Esophagus mucosa (tissue), 1 donor: ENCODE measurements at places on chromosomes 3 and 15. TPM values are rescaled to one million over a fixed set of nuclear protein-coding genes. Genes with fewer than 3 reads are reported as not detected.

DNA sequence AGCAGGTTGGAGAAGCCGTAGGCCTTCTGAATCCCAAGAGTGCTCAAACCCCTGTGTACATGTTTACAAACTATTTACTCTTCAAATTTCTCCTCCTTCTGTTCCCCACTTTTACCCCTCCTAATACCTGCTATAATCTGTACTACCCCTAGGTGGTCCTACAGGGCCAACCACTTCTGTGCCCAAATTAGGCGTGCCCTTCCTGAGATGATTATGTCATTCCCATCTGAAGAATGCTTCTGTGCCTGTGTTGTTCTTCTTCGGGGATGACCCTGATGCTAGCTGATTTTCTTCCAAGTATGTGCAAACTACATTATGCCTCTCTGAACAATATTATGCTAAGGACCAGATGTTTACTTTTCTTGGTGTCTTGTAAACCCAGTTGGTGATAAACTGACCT, 20.5 kb downstream of the RBP2 start:
- ATAC-seq: peak; percentile 50

DNA sequence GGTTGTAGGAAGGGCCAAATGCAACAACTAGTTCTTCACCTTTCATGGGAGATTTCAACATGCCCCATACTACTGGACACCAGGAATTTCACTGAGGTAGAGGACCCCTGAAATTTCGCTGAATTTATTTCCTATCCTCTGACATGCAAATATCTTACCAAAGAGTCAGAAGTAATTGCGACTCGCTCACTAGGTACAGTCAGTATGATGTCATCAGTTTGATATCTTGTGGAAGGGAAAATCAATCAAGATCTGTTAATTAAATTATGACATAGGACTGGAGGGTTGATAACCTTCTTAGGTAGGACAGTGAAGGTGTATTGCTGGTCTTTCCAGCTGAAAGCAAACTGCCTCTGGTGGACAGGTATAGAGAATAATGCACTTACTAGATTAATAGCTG, 74.9 kb upstream of the TNIK start:
- no peak for ATAC-seq

- ATAC-seq: no peak
Observed at GRCh38 chr3:127369356-127369935, 81.6 kb upstream of the PRR20G start.

GRCh38 chr3:150699068-150699639, 4.6 kb downstream of the ERICH6 start:
- peak; percentile 64 for ATAC-seq

- no peak for ATAC-seq
Observed at GRCh38 chr15:68353421-68354135, 76.0 kb downstream of the FEM1B start.

DNA sequence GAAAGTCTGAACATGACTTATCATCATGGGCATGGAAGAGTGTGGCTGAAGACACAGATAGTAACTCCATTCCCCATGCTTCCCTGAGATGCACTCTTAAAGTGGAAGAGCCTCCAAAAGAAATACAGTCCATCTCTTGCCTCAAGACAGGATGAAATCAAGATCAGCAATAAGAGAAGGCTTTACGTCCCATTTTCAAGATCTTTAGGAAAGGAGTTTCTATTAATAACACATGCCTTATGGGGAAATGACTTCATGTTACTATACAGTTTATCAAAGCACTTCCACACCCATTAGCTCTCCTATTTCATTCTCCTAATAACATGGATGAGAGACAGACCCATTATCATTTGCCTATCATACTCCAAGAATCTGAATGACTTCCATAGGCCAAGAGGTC, 6.1 kb upstream of the KBTBD12 start:
- ATAC-seq: no peak

DNA sequence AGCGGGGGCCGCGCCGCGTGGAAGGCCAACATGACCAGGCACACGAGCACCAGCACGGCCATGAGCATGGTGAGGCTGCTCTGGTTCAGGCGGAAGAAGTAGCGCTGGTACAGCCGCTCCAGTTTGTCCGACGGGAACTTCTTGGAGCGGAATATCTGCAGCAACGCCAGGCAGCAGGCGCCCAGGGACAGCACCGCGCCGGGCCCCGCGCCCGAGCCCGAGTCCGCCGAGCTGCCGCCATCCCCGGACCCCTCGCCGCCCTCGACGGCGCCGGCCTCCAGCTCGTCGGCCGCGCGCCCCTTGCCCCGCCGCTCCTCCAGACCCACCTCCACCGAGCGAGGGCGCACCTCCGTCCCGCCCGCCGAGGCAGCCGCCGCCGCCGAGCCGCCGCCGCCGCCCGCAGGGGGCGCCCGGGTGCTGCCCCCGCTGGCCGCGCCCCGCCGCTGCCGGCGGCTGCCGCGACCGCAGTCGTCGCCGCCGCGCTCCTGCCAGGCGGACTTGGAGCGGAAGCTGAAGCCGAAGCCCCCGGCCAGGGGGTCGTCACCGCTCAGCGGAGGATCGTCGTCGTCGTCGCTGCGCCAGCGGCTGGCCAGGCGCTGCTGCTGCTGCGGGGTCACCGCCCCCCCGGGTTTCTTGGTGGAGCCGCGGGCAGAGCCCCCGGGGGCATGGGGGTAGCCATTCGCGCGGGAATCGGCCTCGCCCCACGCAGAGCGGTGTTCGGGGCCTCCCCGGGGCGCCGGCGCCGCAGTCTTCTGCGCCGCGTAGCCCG, 957 bp downstream of the ADCY5 start:
- peak; percentile 33 for ATAC-seq

DNA sequence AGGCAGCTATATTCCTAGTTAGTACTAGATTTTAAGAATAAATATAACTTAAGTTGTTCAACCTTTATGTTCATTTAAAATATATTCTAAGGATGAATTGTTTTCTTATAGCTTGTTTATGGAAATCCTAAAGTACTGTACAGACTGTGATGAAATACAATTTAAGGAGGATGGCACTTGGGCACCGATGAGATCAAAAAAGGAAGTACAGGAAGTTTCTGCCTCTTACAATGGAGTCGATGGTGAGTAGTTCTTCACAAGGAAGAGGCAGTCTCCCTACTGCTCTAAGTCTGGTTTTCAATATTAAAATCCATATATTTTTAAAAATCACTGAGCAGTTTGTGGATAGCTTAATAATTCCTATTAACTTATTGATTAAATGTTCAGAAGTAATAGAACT, 29.6 kb downstream of the CALML4 start:
- no peak for ATAC-seq

DNA sequence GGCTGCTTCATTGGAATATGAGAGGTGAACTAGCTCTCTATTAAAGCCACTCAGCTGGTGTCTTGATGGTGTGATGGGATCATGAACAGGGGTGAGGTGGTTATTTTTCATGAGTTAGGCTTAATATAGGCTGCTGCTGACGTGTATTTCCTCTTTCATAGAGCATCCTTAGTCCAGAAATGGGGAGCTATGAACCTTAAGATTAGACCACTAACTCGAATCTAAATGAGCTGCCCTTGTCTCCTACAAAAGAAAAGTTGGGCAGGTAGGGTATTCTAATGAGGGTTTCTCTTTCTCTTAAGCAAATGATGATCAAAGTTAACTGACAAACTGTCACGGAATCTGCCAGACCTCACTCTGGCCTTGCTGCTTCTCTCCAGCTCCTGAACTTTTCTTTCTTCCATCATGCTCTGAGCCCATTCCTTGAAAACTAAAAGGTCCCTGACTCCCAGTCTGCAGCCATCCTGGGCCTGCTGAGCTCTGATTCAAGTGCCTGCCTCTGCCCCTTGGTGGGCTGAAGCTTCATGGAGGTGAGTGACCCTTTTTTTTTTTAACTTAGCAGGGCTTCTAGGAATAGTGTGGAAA, at the start of gene TRIM69:
Gene TRIM69, plus strand, starts transcription at position 348 of the 585 bp plus-strand sequence. Its CDS starts 177 bp downstream, at position 525.
- peak; percentile 15 for ATAC-seq

DNA sequence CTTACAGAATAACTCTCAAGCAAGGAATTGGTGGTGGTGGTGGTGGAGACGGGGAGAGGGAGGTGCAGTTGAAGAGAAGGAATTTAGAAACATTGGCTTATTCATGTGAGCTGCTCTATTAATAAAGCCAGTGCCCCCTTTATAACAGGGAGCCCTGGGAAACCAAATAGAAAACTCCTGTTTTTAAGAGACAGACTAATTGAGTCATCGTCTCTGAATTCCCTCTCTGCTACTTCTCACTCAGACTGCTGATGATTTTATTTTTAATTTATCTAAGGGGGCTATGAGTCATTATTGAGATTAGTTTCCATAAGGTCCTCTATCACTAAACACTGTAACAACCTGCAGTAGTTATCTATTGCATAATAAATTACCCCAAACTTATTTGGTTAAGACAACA, 145.9 kb upstream of the GALNT15 start:
- no peak for ATAC-seq

DNA sequence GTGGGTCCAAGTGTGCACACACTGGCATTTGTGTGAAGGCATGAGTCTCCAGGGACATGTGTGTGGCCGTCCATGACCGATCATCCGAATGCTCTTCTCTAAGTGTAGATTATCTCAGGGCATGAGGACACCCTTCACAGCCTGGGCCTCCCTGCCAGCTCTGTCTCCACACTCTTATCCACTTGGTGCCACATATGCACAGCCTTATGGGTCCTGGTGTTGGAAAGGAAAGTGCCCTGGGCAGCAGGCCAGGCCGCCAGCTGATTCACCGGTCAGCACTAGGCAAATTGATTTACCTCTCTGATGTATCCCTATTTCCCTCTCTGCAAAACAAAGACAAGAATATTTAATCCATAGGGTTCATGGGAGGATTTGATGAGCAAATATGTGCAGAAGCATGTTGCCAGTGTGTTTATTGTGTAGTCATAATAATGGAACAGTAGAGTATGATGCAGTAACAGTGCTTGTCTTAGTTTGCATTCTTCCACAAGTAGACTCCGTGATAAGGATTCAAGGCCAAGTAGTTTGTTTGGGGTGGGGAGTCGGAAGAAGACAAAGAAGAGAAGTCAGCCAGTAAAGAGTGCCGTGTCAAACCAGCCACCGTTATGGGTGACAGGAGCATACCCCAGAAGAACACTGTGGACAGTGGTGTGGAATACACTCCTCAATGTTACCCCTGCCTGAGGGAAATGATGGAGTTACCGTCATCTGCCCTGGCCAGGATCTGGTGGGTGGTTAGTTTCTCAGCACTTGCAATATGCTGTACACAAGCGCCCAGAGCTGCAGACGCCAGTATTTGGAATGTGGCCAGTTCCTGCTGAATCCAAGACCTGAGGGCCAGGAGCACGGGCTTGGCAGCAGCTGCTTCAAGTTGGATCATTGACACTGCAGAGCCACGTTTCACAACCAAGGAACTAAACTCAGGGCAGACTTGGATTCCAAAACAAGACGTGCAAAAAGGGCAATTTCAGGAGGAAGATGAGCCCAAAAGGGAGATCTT, 85.1 kb downstream of the MTHFS start:
- ATAC-seq: no peak

GRCh38 chr3:48500656-48501055, 3.3 kb downstream of the SHISA5 start:
- peak; percentile 59 for ATAC-seq

- no peak for ATAC-seq
Observed at GRCh38 chr15:60511351-60512031, 32.5 kb upstream of the ICE2 start.

GRCh38 chr3:150922611-150923010, 17.4 kb upstream of the MINDY4B start:
- no peak for ATAC-seq

- ATAC-seq: no peak
Observed at GRCh38 chr3:11452885-11453847, 181.0 kb downstream of the ATG7 start.

- no peak for ATAC-seq
Observed at GRCh38 chr15:71275566-71276335, 160.5 kb downstream of the THSD4 start.

GRCh38 chr3:127226457-127226856, 33.5 kb downstream of the PRR23E start:
- peak; percentile 18 for ATAC-seq

DNA sequence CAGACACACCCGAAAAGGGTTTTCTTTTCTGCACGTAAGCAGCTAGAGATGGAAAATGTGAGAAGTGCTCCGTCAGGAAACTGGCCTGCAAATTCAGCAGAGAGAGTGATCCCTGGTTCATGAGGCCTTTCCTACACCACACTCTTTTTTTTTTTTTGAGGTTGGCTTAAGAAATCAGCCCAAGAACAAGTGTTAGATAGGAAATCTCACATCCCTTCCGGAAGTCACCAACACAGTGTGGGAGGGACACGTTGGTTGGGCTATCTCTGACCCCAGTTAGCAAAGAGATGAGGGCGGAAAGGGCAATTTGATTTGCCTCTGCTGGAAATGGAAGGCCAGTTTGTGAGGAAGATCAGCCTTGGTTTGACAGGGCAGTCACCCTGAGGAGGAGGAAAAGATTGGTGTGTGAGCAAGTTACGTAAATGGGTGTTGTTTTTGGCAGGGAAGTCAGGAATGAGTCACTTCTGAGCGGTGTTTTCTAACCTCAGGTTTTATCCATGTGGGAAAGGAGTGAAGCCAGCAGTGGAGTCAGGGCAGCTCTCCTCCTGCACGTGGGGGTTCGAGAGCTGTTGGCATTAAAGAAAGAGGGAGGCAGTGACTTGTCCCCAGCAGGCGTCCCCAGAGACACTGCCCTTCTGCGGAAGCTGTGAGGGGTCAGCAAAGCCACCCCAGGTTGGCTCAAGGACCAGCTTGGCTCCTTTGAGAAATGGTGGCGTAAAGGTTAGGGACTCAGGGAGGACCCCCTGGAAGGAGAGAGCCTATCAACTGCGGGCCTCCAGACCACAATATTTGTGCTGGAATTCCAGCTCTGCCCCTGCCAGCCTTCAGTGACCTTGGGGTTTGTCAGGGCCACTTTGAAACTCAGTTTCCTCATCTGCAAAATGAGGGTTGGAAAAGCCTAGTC, 237.6 kb upstream of the BHLHE40 start:
- ATAC-seq: peak; percentile 91

- peak; percentile 49 for ATAC-seq
Observed at GRCh38 chr3:55362210-55362960, 124.7 kb downstream of the WNT5A start.

GRCh38 chr3:53555068-53555588, 60.7 kb downstream of the CACNA1D start:
- no peak for ATAC-seq

GRCh38 chr3:160801386-160802118, 45.5 kb downstream of the PPM1L start:
- ATAC-seq: peak; percentile 74

DNA sequence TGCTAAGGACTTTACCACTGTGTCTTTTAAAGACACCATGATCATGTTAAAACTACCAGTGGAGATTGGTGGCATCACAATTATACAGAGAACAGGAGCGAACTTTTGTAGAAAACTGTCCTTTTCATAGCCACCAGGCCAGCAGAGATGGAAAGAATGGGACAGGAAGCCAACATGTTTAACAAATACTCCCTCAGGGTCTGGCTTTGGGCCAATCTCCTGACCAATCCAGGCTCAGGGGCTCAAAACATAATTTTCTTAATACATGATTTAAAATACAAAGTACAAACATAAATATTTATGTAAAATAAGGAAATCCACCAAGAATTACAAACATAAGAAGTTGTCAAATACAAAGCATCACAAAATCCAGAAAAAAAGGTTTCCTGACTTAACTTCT, 266.0 kb downstream of the VPS13C start:
- ATAC-seq: no peak

The MYNN gene
- total RNA-seq: 8.8 TPM

The SERINC4 gene
- total RNA-seq: 0.36 TPM

The NPAP1 gene
- not detected for total RNA-seq

The FANCD2OS gene
- total RNA-seq: not detected

The GOLGA8O gene
- total RNA-seq: 1.4 TPM

The GPR149 gene
- not detected for total RNA-seq

The GP9 gene
- not detected for total RNA-seq

The RPP25 gene
- 4.0 TPM for total RNA-seq
